ENCODE measurements at places on chromosomes 1 and 21.
A peak's percentile ranks its signal among the peaks of the same experiment; 100 is the strongest.

GRCh38 chr1:110176299-110176956 lies 26.1 kb downstream of the SLC6A17 start:
- peaks cover 46% of the 10 kb centered on the region for H3K36me3 ChIP-seq
- no peak for DNase-seq
- peaks cover 8% of the 10 kb centered on the region for H3K27me3 ChIP-seq
- no peaks in the 10 kb centered on the region for H3K4me1 ChIP-seq

DNA sequence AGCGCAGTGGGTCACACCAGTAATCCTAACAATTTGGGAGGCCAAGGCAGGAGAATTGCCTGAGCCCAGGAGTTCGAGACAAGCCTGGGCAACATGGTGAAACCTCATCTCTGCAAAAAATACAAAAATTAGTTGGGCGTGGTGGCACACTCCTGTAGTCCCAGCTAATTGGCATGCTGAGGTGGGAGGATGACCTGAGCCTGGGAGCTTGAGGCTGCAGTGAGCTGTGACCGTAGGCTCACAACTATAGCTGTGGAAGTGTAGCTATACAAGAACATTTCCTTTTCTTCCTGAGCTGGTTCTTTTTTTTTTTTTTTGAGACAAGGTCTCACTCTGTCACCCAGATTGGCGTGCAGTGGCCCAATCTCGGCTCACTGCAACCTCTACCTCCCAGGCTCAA lies 19.1 kb upstream of the ZNF697 start:
- H3K4me1 ChIP-seq: peaks cover under 1% of the 10 kb centered on the region
- no peak overlapping the region for H3K4me3 ChIP-seq
- H3K36me3 ChIP-seq: no peaks in the 10 kb centered on the region

DNA sequence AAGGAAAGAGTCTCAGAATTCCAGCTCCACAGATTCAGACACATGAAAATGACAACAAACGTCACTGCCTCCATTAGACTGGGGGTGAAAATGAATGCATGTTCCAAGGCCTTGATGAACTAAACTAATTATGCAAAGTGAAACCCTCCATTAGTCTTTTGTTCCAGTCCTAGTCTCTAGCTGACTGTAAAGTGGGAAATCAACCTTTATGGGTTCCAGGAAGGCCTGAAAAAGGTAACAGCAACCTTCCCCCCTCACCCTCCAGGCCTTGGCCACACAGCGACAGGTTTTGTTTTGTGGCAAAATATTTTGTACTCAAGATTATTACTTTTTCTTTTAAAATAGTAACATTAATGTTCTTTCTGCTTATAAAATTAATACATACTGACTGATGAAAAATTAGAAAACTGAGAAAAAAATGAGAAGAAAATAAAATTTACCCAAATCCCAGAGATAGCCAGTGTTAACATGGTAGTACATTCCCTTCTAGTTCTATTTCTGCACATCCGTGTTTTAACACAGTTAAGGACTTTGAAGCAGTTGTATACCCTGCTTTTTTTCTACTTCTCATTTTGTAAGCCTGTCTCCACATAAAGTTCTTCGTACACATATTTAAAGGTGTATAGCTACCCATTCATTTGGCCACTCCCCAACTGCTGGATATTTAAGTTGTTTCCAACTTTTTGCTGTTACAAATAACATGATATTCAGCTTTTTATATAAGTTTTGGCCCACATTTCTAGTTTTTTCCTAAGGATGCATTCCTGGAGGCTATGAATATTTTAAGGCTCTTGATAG lies 60.9 kb downstream of the CD2 start:
- H3K27me3 ChIP-seq: no peaks in the 10 kb centered on the region
- H3K4me3 ChIP-seq: no peak overlapping the region
- no peaks in the 10 kb centered on the region for H3K36me3 ChIP-seq
- H3K27ac ChIP-seq: no peak overlapping the region

DNA sequence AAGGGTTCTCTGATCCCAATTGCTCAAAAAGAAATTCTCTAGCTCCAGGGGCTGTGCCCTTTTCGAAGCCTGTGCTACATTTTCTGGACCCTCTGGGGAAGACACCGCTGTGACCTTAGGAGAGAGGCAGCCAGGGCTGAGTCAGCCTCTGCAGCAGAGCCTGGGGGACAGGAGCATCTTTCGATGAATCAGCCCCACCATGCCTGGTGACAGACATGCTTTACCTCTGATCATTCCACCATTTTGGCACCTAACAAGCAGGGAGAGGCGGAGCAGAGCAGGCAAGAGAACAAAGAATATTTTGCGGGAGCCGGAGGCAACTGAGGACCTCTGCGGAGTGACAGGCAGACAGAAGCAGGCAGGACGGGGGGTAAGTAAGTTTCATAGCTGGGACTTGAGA lies 84.9 kb downstream of the VWA5B1 start:
- H3K4me3 ChIP-seq: no peak overlapping the region
- DNase-seq: no peak
- H3K27ac ChIP-seq: no peak overlapping the region
- H3K4me1 ChIP-seq: no peaks in the 10 kb centered on the region
- H3K36me3 ChIP-seq: peaks cover 5% of the 10 kb centered on the region

DNA sequence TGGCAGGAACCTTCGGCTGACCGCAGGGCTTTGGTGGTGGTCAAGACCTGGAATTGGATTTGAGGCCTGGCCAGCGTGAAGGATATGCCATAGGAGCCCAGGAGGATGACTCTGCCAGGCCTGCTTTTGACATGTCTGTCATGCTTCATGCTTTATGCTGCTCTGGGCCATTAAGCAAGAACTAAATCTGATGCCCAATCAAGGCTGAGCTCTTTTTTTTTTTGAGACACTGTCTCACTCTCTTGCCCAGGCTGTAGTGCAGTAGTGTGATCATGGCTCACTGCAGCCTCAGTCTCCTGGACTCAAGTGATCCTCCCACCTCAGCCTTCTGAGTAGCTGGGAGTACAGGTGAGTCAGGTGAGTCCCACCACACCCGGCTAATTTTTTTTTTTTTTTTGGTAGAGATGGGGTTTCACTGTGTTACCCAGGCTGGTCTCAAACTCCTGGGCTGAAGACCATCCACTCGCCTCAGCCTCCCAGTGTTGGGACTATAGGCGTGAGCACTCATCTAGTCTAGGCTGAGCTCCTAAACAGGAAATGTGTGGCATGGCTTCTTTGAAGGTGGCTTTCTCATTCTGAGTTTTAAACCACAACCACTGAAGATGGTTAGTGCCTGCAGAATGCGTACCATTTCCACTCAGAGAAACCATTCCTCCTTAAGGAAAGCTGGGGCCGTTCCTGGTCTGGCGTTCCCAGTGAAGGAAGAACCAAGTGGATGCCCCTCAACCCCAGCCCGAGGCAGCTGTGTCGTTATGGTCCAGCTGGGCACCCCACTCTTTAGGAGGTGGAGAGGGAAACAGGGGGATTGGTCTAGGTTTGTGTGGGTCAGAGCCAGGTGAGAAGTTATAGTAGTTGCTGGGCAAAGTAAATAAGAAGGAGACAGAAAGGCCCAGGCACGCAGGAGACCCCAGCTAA lies 34.2 kb upstream of the ATP5PO start:
- H3K36me3 ChIP-seq: peaks cover 3% of the 10 kb centered on the region
- H3K27me3 ChIP-seq: peaks cover 2% of the 10 kb centered on the region
- peak overlapping the region; percentile 31 for H3K4me3 ChIP-seq
- no peak overlapping the region for H3K27ac ChIP-seq
- DNase-seq: no peak

- H3K4me3 ChIP-seq: no peak overlapping the region
- H3K36me3 ChIP-seq: no peaks in the 10 kb centered on the region
- H3K27ac ChIP-seq: no peak overlapping the region
- no peaks in the 10 kb centered on the region for H3K27me3 ChIP-seq
- no peaks in the 10 kb centered on the region for H3K4me1 ChIP-seq
These were observed 153.3 kb upstream of the LYPLAL1 start for GRCh38 chr1:219020386-219020785.

All from endothelial cell (in vitro differentiated cells).